NCI-H146 (cell line): ENCODE measurements at places on chromosomes 6 and 20.

- DNase-seq: no peak
These were observed 6.9 kb downstream of the ZKSCAN3 start for GRCh38 chr6:28356666-28357020.

- no peak for DNase-seq
These were observed 205.3 kb upstream of the ASCC3 start for GRCh38 chr6:101086473-101086872.

- no peak for DNase-seq
These were observed 89.8 kb downstream of the KIF13A start for GRCh38 chr6:17897681-17898080.

- peak; percentile 18 for DNase-seq
These were observed 13.8 kb downstream of the BRD2 start for GRCh38 chr6:32982084-32982701.

- DNase-seq: peak; percentile 49
These were observed 3.6 kb downstream of the CLDN20 start for GRCh38 chr6:155267411-155267810.

GRCh38 chr6:167164261-167164660 is 6.5 kb upstream of the GPR31 start:
- DNase-seq: no peak

GRCh38 chr20:34030456-34030855 is 36.7 kb downstream of the RALY start:
- DNase-seq: no peak

DNA sequence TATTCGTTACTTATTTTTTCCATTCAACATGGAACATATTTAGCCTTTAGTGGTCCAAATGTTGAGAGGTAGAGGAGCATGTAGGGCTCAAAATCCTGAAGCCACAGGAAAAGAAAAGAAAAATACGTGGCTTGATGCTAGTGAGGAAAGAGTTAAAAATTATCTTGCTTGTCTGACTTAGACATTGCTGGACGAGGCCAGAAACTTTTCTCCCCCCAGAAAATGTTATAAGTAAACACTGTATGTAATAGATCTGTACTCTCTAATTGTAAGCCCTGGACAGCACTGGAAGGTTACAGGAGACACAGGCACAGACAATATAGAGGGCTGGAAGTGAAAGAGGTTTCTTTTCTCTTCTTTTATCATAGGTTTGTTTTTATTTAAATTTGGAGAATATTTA is 165.6 kb downstream of the ZFP64 start:
- no peak for DNase-seq

DNA sequence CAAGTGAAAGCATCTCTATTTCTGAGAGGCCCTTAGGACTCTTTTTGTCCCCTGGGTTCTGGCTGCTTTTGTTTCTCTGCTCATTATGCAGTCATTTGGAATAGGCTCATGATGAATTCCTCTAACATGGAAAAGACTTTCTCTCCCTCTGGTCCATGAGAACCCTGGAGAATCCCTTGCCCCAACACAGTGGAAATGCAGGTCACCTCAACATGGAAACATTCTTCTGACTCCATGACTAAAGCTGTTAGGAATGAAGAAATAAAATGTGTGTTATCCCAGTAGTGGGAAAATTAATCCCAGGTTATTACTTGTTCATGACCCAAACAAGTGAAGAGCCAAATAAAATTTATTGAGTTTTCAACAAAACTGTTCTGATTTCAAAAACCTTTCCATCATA is 458.6 kb downstream of the EPM2A start:
- DNase-seq: no peak

DNA sequence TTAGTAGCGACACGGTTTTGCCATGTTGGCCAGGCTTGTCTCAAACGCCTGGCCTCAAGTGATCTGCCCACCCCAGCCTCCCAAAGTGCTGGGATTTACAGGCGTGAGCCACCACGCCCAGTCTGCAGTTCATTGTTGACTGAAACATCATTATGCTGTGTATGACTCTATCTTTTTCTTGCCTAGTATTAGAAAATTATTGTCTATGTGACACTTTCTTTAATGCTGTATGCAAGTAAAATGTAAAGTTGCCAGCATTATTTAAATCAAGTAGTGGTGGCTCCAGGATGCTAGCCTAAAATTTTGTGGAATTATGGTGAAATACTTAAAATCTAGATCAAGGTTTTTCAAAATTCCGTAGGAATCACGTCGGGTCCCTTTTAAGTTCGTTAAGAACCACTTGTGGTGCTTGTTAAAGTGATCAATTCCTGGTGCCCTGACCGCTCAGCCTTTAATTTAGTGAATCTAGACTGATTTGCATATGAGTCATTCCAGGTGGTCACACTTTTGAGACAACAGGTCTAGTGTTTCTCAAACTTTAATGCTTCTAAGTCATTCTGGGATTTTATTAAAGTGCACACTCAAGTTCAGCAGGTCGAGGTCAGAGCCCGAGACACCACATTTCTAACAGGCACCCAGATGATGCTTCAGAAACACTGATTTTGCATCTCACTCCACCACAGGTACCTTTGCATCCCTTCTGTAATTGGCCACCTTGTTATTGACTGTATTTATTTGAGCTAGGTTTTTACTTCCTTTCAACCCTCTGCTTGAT is 132.6 kb upstream of the MTHFD1L start:
- no peak for DNase-seq

DNA sequence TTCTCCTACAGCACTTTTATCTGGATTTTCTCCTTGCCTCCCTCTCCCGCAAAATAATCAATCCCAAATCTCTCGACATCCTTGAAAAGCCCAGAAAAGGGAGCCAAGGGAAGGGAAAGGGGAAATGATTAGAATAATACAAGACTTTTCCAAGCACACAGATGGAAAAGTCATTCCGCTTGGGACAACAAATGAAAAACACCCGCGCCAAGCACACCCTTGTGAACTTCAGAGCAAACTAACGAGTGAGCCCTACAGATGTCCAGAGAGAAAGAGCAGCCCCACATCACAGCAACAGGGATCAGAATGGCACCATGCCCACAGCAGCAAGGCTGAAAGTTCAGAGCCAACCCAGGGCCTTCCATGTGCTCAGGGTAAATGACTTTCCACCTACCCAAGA is 49.6 kb downstream of the NINL start:
- DNase-seq: no peak

- DNase-seq: no peak
These were observed 221.2 kb downstream of the SLC24A3 start for GRCh38 chr20:19433371-19434350.

- no peak for DNase-seq
These were observed 556.6 kb upstream of the CDH4 start for GRCh38 chr20:60695226-60696000.

GRCh38 chr6:139647016-139647415 is 272.6 kb upstream of the CITED2 start:
- DNase-seq: no peak

DNA sequence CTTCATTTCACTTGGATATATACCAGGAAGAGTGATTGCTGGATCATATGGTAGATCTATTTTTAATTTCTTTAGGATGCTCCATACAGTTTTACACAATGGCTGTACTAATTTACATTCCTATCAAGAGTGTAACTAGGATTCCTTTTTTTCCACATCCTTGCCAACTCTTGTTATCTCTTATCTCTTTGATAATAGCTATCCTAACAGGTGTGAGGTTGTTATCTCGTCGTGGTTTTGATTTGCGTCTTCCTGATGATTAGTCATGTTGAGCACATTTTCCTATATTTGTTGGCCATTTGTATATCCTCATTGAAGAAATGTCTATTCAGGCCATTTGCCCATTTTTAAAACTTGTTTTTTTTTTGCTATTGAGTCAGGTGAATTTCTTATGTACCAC is 552.4 kb downstream of the RFPL4B start:
- DNase-seq: peak; percentile 75

DNA sequence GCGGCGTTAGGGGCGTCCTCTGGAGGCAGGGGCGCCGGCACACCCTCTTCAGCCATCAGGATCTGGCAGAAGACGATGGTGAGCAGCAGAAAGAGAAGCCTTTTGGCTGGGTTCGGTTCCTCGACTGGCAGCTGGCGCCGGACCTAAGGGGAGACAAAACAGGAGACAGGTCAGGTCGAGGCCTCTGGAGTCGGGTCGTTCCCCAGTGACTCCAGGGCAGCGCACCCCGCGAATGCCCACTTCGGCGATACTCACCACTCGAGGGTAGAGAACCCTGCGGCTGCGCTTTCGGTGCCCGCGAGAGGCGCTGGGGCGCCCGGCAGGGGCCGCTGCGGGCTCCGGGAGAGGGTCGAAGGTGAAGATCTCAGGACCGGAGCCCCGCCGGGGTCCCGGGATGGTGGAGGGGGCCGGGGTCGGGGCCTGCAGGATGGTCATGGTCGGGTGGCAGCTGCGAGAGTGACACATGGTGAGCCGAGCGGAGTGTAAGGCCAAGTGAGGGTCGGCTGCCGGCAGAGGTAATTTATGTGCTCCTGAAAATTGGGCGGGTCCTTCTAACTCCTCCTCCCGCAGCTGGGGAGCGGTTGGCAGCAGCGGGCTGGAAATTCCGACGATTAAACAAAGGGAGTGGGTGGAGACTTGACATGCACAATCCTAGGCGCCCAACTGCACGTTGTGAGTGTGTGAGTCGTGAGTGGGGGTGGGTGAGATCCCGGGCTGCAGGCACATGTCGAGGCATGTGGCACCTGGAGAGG is at the start of gene IER3:
Gene IER3, minus strand, starts transcription at position 494 of the 752 bp plus-strand sequence. Its CDS starts 29 bp downstream, at position 465.
- peak; percentile 72 for DNase-seq
